ENCODE measurements at places on chromosomes 11 and 22.

DNA sequence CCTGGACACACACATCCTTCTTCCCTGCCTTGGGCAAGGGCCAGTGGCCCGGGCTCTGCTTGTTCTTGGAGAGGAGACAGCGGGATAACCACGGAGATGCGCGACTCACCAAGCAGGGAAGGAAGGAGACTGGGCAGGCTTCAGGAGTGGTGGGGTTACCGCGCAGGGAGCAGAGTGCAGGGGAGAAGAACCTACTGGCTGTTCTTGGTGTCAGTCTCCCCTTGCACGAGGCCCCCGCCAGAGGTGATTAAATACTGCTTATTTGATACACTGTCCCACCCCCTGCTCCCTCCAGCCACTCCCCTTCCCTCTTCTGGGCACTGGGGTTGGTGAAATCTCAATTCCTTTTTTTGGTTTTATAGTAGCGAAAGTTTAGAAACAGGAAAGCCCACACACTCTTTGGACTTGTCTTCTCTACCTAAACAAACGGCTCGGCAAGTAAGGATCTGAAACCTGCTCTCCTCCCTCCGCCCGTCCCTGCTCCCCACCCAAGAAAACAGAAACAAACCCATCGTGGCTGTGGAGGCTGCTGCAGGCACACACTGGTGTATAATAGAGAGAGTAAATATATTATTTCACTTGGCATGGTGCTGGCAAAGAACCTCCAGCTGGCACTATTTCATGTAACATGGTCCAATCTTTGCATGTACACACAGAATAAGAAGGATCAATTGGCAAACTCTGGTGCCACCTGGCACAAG is 10.8 kb downstream of the LARGE2 start:
- ATAC-seq = no peak

DNA sequence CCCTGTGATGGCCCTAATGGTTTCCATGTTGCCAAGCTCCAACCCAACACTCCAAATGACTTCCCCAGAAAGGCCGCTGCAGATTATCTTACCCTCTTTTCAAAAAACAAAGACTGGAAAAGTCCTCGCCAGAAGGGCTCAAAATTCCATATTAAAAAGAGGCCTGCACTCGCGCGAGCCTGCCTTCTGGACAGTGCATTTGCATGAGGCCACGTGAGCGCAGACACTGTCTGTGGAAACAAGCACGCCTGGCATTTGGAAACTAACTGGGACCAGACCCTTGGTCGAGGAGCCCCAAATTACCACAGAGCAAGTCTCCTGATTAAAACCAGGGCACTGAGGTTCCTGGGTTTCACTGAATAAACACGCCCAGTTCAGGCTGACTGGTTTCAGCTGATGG is 42.9 kb downstream of the ABTB2 start:
- peak; percentile 61 for ATAC-seq

GRCh38 chr11:73493956-73494598 is 103.8 kb downstream of the FAM168A start:
- peak; percentile 50 for ATAC-seq

DNA sequence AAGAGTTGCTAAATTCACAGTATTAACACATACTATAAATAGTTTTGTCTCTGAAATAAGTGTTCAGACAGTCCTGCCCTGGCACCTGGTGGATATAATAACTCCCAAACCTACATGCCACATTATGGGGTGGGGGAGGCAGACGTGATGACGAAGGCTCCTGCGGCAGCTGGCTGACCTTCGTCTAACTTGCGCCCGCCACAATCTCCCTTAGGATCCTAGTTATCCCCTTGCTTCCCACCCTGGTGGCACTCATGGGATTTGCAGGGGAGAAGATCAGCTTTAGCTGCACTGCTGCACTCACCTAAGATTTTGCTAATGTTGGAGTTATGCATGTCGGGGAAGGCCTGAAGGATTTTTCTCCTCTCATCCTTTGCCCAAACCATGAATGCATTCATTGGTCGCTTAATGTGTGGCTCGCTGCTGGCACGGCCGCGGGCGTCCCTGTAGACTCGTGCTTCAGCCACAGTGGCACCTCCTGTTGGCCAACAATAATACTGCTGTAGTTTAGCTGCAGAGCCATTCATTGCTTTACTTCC is 367.6 kb downstream of the SOX6 start:
- ATAC-seq = peak; percentile 47

GRCh38 chr11:70090961-70091381 is 12.9 kb downstream of the ANO1 start:
- ATAC-seq = no peak

- no peak for ATAC-seq
Observed at GRCh38 chr11:122042981-122043380, 73.0 kb downstream of the BLID start.

GRCh38 chr11:8383227-8383626 is 119.5 kb upstream of the LMO1 start:
- no peak for ATAC-seq

DNA sequence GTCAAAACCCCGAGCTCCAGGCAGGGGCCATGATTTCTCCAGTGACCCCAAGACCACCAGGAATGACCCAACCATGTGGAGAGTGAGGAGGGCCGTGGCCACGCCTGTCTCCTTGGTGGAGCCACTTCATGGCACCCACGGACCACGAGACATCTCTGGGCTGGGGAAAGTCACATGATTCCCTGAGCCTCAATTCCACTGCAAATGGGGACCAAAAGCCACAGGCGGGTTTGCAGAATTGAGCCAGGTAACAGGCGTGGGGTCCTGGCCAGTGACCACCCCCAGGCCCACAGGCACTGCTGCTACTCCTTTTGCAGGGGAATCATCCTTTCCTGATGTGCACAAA is 178.9 kb downstream of the CTTN start:
- ATAC-seq = no peak

DNA sequence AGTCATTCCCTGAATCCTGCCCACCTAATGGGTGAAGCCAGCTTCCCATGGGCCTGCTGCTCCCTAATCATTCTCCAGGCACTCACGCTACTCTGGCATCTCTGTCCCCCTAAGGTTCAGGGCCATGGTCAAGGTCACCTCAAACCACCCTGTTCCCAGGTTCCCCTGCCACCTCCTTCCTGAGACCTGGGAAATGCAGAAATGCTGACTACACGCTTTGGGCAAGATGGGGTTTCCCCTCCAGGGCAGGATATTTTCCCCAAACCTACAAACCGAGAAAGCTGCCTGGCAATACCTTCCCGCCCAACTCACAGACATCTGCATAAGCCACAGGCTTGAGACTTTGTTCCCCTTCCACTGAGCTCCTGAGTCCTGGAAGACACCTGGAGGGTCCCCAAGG is 97.6 kb downstream of the FEZ1 start:
- no peak for ATAC-seq

DNA sequence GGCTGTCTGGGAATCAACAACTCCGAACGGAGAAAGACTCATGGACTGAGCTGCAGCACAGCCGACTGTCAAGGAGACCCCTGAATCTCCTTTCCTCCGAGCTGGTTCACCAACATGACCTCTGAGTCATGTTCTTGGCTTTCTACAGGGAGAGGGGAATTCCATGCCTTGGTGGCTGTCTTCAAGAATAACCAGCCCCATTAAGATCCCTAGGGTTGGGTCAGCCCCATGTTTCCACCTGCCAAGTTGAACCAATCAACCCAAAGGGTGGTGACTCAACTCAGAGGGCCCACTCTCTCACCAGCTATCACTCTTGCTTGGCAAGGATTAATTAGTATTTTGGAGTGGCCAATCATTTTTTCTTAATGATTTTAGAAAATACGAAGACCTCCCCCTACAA is 28.3 kb upstream of the IGSF22 start:
- ATAC-seq = no peak

- peak; percentile 88 for ATAC-seq
Observed at GRCh38 chr22:22171357-22172218, 73.0 kb upstream of the VPREB1 start.

GRCh38 chr11:132402071-132402684 is 1031.8 kb downstream of the NTM start:
- ATAC-seq = peak; percentile 97

GRCh38 chr22:37611207-37611606 is 2.6 kb downstream of the GGA1 start:
- no peak for ATAC-seq

DNA sequence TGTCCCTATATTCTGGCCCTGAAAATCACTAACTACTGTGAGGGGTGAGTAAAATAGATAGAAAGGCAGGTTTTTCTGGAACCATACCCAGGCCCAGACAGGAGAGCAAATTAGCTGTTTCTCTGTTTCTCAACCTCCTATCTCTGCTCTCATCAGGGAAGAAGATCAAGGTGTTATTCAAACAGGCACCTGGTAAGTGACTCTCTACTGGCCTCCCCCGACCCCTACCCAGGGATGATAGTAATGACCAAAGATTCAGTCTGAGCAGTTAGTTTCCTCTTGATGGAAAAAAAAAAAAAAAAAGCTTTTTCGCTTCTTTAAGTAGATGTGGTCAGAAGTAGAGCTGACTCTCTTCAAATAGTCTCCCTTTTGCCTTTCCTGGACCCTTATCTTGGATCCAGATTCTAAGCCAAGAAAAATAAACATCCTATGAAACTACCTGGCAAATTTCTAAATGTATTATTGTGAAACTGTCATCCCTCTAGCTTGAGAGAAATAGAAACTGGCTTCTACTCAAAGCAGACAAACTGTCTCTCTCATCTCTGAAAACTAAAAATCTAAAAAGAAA is 9.9 kb downstream of the LRRC4C start:
- no peak for ATAC-seq

- no peak for ATAC-seq
Observed at GRCh38 chr22:48407256-48407955, 1420.3 kb downstream of the BRD1 start.

DNA sequence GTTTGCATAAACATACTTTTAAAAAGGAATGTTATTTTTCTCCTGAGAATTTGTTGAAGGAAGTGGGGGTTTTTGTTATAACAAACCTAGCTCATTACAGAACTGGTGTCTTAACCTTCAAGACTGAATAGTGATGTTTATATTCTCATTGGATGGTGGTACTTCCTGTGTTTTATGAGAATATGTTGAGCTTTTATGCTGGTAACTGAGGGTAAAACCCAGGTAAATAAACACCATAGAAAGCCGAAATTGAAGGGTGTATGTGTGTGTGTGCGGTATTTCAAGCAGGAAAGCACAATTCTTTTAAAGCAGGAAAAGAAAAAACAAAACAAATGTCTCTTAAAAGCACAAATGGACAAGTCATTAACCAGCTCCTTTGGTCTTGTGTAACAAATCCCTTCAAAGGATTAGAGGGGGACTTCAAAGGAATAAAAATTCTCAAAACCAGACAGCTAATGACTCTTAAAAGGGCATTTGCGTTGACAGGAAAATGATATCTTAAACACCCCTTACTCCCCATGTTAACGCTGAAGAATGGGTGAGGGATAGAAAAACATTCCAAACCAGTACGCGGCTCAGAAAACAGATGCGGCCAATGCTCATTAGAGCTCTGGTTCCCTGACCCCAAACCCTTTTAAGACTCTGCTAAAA is 23.8 kb downstream of the LMO2 start:
- no peak for ATAC-seq

GRCh38 chr11:3942160-3942955 is 86.9 kb downstream of the STIM1 start:
- no peak for ATAC-seq

GRCh38 chr11:108838102-108838791 is 173.4 kb downstream of the DDX10 start:
- no peak for ATAC-seq

- ATAC-seq = peak; percentile 70
Observed at GRCh38 chr22:50674606-50675552, 2.3 kb downstream of the SHANK3 start.

GRCh38 chr11:116415095-116415494 is 357.7 kb downstream of the BUD13 start:
- peak; percentile 85 for ATAC-seq

DNA sequence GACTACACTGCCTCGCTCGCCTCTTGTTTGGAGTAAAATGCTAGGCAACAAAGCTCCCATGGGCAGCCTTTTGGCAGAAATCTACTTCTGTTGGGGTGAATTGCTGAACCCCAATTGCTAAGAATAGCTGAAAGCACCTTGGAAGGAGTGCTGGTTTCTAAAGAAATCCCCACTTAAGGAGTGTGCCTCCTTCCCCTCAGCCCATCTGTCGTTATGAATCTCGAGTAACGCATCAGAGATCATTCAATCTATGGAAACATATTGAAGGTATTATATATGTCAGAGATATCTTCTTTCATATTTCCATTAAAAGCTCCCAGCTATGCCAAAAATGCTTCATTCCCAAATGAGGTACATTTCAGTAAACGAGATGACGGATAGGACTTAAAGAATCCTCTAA is 229.6 kb upstream of the BLID start:
- ATAC-seq = no peak

DNA sequence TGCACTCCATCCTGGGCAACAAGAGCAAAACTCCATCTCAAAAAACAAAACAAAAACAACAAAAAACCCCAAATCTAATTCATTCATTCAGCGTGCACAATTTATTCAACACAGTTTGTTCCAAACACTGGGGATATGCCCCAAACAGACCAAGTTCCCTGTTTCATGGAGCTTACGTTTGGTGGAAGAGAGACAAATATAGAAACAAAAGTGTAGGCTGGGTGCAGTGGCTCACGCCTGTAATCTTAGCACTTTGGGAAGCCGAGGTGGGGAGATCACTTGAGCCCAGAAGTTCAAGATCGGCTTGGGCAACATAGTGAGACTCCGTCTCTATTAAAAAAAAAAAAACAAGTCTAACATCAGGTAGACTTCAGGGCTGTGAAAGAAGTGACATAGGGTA is 52.4 kb downstream of the PTPRJ start:
- no peak for ATAC-seq

DNA sequence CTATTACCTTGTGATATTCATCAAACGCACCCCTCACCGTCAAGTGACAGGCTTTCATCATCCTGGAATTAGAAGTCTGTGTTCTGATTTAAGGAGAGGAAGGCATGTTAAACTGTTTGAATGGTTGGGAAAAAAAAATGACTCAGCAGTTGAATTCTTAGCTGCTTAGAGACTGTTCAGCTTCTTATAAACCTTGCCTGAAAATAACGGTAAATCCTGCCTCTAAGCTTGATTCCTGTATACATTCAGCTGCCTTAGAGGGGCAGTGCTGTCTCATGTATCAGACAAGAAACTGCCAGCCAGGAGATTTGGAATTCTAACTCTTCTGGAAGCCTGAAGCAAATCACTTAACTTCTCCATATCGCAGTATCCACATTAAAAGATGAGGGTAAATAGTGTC is 437.4 kb downstream of the JRKL start:
- ATAC-seq = peak; percentile 72
